ENCODE measurements at places on chromosomes 16 and 17.

GRCh38 chr17:64783031-64783461, 120.9 kb upstream of the SMURF2 start:
- DNase-seq: no peak

GRCh38 chr17:49467175-49467574, 27.9 kb upstream of the NGFR start:
- DNase-seq: no peak

GRCh38 chr16:58043571-58044155, 18.1 kb downstream of the MMP15 start:
- DNase-seq: no peak

DNA sequence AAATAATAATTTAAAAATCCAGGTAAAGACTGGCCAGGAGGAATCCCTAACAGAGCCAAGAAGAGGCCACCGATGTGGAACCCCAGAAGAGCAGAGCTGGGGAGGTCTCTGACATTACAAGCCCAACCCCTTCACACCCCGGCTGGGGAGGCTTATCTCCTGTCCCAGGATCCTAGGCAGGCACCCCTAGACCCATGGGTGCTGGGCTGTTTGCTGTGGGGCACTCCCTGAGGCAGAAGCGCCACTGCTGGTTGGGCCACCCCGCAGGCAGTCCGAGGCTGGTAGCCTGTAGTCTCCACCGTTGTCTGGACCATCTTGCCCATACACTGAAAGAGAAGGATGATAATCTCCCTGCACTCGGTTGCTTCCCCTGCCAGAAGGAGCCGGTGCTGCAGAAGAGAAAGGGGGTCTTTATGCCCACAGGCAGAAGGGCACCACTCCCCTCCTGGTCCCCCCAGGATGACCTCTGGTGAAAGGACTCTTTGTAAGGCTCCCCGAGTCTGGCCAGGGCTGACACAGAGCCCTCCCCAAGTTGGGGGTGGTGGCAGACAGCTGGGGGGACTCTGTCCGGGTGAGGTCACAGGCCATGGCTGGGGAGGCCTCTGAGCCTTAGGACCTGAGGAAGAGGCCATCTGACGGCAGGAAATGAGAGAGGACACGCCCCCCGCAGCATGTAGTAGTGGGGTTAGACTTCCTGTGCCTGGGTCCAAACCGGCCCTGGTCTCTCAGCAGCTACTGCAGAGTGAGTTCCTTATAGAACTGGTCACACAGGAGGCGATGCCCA, 34.2 kb downstream of the CFAP20 start:
- no peak for DNase-seq

DNA sequence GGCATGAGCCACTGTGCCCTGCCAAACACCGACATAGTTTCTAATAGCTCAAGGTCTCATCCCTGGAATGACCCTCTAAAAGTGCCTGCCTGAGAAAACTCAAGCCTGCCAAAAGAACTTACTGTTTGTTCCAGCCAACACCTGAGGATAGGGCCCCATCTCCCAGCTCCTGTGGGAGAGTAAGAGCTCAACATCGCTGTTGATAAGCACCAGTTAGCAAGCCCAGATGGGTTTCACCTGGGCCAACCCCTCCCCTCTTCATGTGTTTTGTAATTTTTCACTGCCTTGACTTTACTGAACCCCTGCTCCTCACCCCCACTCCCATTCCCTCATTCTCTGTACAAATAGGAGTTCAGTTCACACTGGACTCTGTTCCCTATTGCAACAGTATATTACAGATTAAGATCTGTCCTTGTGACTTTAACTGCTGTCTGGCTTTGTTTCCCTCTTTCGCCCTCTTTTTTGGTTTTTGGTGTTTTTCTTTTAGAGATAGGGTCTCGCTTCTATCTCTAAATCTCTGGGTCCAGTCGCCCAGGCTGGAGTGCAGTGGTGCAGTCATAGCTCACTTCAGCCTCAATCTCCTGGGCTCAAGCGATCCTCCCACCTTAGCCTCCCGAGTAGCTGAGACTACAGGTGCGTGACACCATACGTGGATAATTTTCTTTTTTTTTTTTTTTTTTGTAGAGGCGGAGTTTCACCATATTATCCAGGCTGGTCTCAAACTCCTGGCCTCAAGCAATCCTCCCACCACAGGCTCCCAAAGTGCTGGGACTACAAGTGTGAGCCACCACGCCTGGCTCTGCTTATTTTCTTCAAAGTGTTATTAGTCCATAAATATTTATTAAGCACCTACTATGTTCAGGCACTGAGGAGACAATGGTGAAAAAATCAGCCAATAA, 12.3 kb downstream of the NUPR1 start:
- no peak for DNase-seq

DNA sequence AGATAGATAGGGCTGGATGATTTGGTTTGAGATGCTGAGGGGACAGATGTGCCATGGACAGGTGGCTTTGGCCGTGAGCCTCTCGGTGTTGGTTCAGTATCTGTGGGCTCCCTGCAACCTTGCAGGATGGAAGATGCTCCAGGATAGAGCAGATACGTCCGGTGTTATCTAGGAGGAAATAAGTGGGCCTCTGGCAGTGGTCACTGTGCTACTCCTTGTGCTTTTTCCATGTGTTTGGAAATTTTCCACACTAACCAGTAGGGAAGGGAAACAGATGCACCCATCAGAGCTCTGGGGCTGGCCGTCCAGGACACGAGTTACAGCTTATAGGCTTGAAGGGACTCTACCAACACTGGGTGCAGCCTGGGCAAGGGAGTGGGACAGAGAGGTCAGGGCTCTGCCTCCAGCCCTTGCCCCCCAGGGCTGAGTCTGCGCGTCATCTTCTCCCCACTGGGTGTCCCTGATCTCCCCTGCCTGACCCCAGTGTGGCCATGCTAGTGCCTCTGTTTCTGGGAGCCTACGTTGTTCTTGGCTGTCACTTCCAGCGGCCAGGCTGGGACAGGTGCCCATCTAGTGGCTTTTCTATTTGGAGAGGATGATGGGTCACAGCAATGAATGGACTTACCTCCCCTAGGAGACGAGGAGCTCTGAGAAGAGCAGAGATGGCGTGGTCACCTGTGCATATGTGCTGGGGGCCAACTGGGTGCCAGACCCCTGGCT, 166.9 kb downstream of the SEC14L1 start:
- no peak for DNase-seq

All from activated gamma-delta T cell treated with anti-CD3 and anti-CD28 coated beads, Interleukin-2, amount 50 U/mL, for 16 hours (primary cell).